ENCODE measurements at places on chromosomes 7 and 10.

DNA sequence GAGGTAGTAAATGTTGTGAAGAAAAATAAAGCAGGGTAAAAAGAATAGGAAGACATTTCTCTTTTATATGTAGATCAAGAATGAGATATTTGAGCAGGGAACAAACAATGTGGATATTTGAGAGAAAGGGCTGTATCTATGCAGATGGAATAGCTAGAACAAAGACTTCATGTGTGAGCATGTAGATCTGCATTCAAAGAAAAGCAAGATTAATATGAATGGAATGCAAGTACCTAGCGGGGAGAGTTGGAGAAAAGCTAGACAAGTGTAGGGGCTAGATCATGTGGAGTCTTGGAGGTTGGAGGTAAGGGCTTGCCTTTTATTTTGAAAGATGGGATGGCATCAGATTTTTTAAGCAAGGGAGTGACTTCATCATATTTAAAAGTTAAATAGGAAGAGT lies 27.1 kb downstream of the SHOC2 start:
- DNase-seq, result no peak

- DNase-seq, result no peak
Measured at GRCh38 chr10:32459051-32459698, 13.2 kb downstream of the CCDC7 start.

DNA sequence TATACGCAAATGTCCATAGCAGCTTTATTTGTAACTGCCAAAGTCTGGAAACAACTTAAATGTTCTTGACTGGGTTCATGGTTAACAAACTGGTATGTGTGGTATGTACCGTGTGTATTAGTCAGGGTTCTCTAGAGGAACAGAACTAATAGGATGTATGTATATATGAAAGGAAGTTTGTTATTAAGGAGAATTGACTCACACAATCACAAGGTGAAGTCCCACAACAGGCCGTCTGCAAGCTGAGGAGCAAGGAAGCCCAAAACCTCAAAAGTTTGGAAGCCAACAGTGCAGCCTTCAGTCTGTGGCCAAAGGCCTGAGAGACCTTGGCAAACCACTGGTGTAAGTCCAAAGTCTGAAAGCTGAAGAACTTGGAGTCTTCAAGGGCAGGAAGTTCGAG lies 66.8 kb downstream of the TMEM168 start:
- DNase-seq, result no peak

DNA sequence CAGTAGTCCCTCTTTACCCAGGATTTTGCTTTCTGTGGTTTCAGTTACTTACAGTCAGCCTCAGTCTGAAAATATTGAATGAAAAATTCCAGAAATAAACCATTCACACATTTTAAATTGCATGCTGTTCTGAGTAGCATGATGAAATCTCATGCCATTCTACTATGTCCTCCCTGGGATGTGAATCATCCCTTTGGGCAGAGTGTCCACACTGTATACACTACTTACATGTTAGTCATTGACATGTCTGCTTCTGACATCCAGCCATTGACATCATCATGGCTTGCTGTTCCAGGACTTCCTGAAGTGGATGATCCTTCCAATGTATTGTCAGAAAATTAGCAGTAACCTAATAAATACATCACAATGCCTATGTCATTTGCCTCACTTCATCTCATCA lies 34.6 kb upstream of the MALRD1 start:
- no peak for DNase-seq

GRCh38 chr7:116766881-116767280 lies 94.9 kb downstream of the MET start:
- no peak for DNase-seq

GRCh38 chr10:93977442-93977841 lies 16.3 kb upstream of the PLCE1 start:
- no peak for DNase-seq

- DNase-seq, result no peak
Measured at GRCh38 chr7:114588506-114588905, 173.9 kb downstream of the FOXP2 start.

- no peak for DNase-seq
Measured at GRCh38 chr7:82179311-82179710, 264.3 kb downstream of the CACNA2D1 start.

- no peak for DNase-seq
Measured at GRCh38 chr10:47035171-47035818, 124.1 kb downstream of the PTPN20 start.

GRCh38 chr10:37314350-37314749 lies 189.0 kb downstream of the ANKRD30A start:
- no peak for DNase-seq

- DNase-seq, result no peak
Measured at GRCh38 chr7:128454808-128455542, 703 bp upstream of the HILPDA start.

GRCh38 chr7:105581066-105581811 lies at the start of gene EFCAB10:
EFCAB10 (minus strand) TSS chr7:105581493; CDS start chr7:105581463, 30 bp downstream.
- DNase-seq, result peak; percentile 2

DNA sequence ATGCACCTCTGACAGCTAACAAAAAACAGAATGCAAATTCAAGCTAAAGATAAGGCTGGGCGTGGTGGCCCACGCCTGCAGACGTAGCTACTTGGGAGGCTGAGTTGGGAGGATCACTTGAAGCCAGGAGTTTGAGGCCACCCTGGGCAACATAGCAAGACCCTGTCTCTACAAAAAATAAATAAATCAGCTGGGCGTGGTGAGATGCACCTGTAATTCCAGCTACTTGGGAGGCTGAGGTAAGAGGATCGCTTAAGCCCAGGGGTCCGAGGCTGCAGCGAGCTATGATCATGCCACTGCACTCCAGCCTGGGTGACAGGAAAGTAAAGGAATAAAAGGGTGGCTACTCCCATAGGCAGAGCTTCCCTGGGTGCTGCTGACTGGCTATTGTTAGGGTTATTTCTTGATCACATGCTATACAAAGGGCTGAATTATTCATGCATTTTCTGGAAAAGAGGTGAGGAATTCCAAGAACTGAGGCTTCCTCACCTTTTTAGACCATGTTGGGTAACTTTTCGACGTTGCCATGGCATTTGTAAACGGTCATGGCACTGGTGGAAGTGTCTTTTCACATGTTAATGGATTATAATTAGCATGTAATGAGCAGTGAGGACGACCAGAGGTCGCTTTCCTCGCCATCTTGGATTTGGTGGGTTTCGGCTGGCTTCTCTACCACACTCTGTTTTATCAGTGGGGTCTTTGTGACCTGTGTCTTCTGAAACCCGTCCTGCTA lies 6.9 kb upstream of the PSMG3 start:
- DNase-seq, result no peak

GRCh38 chr10:93376372-93377293 lies 105.5 kb downstream of the MYOF start:
- DNase-seq, result peak; percentile 67

DNA sequence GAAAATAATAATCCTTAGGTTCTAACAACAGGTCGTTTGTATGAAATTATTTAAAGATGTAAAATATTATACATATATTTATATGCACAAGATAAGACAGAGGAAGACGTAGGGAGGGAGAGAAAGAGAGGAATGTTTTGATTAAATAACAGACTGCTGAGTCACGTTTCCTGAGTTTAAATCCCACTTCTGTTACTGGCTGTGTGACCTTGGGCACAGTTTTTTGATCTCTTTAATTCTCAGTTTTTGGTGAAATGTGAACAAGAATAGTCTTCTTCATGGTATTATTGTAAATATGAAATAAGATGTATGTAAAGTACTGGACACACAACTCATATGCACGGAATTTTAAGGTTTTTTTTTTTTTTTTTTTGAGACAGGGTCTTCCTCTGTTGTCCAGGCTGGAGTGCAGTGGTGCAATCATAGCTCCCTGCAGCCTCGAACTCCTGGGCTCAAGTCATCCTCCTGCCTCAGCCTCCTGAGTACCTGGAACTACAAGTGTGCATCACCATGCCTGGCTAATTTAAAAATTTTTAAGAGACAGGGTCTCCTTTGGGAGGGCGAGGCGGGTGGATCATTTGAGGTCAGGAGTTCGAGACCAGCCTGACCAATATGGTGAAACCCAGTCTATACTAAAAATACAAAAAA lies 42.6 kb downstream of the BAMBI start:
- DNase-seq, result no peak

- peak; percentile 81 for DNase-seq
Measured at GRCh38 chr7:14839307-14839706, 63.2 kb downstream of the DGKB start.

DNA sequence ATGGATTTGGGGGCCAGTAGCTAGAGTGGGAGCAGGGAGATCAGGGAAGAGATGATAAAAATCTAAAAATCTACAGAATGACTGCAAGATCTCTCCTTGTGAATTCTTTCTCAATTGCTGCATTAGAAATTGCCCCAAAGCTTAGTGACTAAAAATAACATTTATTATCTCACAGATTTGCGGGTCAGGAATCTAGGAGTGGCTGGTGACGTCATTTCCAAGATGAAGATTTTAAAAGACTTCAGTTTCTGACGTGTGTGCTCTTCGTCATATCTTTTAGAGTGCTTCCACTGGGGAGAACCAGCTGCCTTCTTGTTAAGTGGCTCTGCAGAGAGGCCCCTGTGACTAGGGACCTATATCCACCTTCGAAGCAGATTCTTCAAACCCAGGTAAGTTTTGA lies 112.6 kb downstream of the DGKI start:
- no peak for DNase-seq

DNA sequence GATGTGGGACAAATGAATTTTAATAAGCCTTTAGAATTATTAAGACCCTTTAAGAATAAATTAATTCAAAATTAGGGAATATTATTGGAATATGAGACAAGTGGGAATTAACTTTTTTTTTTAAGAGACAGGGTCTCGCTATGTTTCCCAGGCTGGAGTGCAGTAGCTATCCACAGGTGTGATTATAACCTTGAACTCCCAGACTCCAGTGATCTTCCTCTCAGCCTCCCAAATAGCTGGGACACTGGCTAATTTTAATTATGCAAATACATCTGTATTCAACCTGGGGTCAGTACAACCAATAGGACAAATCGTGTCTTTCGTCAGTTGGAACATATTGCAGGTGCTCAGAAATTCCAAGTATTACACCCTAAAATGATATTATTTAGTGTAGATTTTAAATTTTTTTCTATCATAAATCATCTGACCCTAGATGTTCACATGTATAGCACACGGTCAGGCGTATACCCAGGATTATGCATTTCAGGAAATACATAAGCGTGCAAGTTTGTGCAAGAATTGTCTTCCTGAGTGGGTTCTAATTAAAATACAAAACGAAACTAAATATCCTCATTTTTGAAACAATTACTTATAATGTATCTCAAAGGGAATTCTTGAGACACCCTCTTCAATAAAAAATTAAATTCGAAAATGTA lies 1.2 kb downstream of the NT5C3A start:
- DNase-seq, result no peak

- no peak for DNase-seq
Measured at GRCh38 chr10:8360814-8361509, 306.5 kb downstream of the GATA3 start.

DNA sequence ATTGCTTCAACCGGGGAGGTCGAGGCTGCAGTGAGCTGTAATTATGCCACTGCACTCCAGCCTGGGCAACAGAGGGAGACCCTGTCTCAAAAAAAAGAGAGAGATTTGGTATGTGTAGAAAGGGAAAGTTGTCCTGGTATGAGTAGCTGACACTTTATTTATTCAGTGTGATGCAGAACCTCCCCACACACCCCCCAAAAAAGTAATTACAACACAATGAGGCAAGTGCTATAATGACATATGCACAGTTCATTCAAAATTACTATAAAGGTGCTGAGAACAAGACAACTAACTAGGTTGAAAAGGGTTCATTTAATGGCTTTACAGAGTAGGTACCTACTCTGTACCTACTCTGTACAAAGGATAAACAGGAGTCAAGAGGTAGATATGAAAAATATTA lies 80.2 kb downstream of the PDSS1 start:
- DNase-seq, result no peak

GRCh38 chr10:118241229-118242137 lies 100.6 kb downstream of the FAM204A start:
- peak; percentile 73 for DNase-seq

DNA sequence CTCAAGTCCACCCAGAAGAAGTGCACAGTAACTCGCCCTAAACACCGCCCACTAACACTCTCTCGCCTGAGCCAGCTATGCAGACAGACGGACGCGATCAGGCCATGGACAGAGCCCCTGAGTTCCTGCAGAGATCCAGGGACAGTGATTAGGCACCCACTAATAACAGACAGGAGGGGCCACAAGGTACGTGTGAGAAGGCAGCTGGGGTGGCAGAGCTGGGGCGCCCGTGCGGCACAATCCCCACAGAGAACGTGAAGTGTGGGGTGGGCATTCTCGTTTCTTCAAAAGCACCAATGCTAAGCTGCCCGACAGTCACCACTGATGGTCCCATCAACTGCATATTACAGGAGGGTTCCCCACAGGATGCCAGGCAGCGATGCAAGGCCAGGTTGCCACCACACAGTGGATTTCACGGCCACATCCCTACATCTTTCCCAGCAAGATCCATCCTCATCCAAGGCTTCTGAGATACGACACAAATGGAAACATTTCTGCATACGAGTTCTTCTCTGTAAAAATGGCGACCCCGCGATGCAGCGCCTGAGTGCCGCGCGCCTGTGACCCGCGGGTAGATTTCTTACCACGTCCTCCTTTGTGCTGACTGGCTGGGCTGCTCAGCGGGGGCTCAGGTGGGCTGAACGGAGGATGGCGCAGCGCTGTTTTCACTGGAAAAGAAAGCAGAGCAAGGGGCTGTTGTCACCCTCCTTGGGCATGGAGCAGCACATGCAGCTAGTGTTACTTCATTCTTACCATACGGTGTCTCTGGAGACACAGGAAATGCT lies 237.5 kb downstream of the TNS3 start:
- no peak for DNase-seq

- DNase-seq, result no peak
Measured at GRCh38 chr10:135132-135600, at the start of gene ZMYND11. ZMYND11 (plus strand) TSS chr10:135455; CDS start chr10:180013, 44,558 bp downstream.

GRCh38 chr10:29896053-29896452 lies 163.3 kb downstream of the JCAD start:
- DNase-seq, result no peak

DNA sequence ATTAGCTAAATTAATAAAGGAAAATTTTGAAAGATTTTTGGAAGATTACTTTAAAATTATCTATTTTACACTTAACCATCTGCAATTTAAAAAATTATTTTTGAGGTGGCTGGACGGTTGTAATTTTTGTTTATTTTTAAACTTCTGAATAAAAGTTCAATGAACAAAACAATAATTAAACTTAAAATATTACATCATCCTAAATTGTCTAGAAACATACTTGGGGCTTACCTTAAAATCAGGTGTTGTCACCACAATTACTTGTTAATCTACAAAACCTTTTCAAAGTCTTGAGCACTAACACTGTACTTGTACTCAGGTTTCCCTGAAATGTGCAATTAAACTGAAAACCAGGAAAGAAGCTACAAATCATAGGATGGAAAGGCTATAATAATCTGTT lies 328.3 kb downstream of the NXPH1 start:
- no peak for DNase-seq

- no peak for DNase-seq
Measured at GRCh38 chr10:31921031-31921430, 7.6 kb downstream of the ARHGAP12 start.

DNA sequence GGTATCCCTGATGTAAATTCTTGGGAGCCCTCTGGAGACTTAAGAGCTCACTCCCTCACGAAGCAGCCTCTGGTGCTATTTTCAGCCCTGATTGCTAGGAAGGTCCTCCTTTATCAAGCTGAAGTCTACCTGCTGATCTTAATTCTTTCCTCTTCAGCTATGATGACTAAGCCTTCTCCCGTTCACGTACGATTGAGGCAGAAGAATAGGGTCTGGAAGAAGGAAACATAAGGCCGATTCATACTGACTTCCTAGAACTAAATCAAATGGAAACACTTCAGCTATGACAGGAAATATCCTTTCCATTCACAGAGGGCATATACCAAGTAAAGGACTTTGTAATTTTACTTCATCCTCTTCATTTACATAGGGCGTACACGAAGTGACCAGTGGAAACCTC lies 107.0 kb downstream of the CPXM2 start:
- no peak for DNase-seq
